ENCODE measurements at places on chromosomes 16 and 17. TPM values are rescaled to one million over a fixed set of nuclear protein-coding genes. Genes with fewer than 3 reads are reported as not detected.

DNA sequence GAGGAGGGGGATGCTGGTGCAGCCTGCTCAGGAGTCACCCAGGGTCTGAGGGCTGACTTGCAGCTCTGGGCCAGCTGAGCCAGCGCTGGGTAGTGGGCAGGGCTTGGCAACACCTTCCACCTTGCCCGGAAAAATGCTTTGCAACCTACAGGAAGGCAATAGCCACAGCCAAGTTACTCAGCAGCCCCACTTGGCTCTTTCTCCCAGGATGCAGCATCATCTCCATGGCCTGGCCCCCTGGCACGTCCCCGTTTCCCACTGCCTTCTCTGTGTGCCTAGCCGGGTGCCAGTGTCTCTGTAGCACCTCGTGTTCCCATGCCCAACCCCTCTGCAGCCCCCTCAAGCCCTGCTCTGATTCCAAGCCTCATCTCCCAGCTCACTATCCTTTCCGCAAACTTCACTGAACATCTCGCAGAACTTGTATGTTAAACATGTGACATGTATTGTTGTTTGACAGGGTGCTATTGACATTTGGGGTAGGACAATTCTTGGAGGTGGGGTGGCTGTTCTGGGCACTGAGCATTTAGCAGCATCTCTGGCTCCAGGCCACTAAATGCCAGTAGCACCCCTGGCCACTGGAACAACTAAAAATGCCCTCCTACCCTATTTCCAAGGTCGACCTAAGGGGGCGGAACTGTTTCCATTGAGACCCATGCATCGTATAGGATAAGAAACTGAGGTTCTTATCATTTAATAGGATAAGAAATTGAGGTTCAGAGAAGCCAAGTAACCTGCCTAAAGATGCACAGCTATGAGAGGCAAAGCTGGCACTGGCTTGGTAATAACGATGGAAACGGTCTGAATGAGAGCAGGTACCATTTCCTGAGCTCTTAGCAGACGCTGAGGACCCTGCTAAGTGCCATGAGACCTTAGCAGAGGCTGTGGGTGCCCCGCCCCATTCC lies 12.2 kb downstream of the DEXI start:
- H3K4me3 ChIP-seq = no peak overlapping the region
- no peaks in the 10 kb centered on the region for H3K36me3 ChIP-seq
- no peaks in the 10 kb centered on the region for H3K4me1 ChIP-seq
- no peaks in the 10 kb centered on the region for H3K27me3 ChIP-seq
- no peak for DNase-seq

DNA sequence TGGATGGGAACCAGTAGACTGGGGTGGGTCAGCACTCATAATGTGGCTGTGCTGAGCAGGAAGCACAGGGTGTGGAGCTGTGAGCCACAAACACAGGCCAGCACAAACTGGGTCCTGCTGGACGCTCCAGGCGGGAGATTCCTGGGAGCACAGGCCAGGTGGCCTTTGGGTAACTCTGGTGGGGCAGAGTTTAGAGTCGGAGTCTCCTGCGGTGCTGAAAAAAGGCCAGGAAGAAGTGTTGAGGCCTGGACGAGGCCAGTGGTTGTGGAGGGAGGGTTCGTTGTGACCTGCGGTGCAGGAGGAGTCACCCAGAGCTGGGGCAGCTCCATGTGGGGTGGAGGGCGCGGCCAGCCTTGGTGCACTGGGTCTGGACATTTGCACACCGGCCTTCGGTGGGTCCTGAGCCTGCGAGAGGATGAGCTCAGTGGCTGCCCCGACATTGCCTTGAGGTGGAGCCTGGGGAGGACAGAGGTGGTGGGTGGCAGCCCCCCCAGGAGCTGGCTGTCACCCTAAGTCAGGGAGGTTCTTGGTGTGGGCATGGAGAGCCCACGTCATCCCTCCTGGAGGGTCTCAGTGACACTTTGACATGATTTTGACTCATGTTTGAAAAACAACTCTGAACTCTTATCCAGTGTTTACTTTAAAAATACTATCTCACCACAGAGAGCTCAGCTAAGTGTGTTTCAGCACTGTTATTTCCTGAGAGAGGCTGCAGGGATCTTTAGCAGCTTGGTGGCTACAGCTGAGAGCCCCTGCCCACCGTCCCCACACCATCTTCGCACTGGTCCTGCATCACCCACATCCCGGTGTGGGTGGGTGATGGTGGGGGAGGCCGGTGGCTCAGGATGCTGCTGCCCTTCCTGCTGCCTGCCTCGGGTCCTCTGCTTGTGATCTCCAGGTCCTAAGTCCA lies 98.7 kb downstream of the NPIPB11 start:
- H3K27ac ChIP-seq = no peak overlapping the region
- peaks cover 8% of the 10 kb centered on the region for H3K4me1 ChIP-seq
- no peak overlapping the region for H3K4me3 ChIP-seq

- H3K27ac ChIP-seq = no peak overlapping the region
- H3K27me3 ChIP-seq = no peaks in the 10 kb centered on the region
Measured at GRCh38 chr16:85539084-85539483, 74.0 kb upstream of the GSE1 start.

GRCh38 chr17:4074831-4075495 lies 67.9 kb downstream of the ZZEF1 start:
- H3K27me3 ChIP-seq = no peaks in the 10 kb centered on the region
- no peak overlapping the region for H3K4me3 ChIP-seq
- H3K36me3 ChIP-seq = peaks cover 27% of the 10 kb centered on the region
- DNase-seq = peak; percentile 70
- H3K27ac ChIP-seq = no peak overlapping the region

DNA sequence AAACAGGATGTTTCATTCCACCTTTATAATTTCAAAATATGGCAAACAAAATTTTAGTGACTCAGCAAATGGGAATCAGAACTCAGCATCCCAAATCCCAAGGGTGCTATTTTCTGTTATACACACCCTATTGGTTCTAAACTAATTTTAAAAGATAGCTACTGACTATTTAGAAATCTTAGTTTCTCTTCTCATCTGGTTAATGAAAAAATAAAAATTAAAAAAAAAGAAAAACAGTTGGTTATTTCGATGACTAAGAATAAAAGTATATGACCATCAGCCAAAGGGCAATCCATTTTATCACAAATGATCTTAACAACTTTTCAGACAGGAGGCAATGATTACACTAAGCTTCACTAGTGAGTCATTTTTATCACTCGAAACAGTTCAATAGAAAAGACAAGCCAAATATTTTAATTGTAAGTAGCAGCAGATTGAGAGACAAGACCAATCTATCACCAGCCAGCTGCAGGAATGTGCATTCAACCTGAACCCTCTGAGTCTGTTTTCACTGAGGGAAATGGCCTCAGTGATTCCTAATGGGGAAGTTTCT lies 15.2 kb downstream of the PHLPP2 start:
- no peak overlapping the region for H3K27ac ChIP-seq
- H3K4me1 ChIP-seq = peaks cover 17% of the 10 kb centered on the region
- peaks cover 4% of the 10 kb centered on the region for H3K36me3 ChIP-seq
- H3K27me3 ChIP-seq = no peaks in the 10 kb centered on the region

GRCh38 chr17:81541123-81541522 lies 11.0 kb downstream of the FAAP100 start:
- H3K4me1 ChIP-seq = peaks cover 28% of the 10 kb centered on the region
- DNase-seq = no peak
- H3K27me3 ChIP-seq = no peaks in the 10 kb centered on the region
- H3K27ac ChIP-seq = no peak overlapping the region

- no peaks in the 10 kb centered on the region for H3K36me3 ChIP-seq
- H3K4me3 ChIP-seq = no peak overlapping the region
- no peaks in the 10 kb centered on the region for H3K27me3 ChIP-seq
- DNase-seq = no peak
- H3K27ac ChIP-seq = no peak overlapping the region
- H3K4me1 ChIP-seq = no peaks in the 10 kb centered on the region
Measured at GRCh38 chr17:63419949-63420867, 25.9 kb downstream of the CYB561 start.

- H3K27ac ChIP-seq = no peak overlapping the region
- no peak for DNase-seq
- H3K27me3 ChIP-seq = no peaks in the 10 kb centered on the region
- H3K4me3 ChIP-seq = no peak overlapping the region
Measured at GRCh38 chr17:65698381-65699061, 137.1 kb upstream of the AXIN2 start.

GRCh38 chr16:3769942-3770341 lies 52.6 kb upstream of the TRAP1 start:
- H3K27me3 ChIP-seq = no peaks in the 10 kb centered on the region
- DNase-seq = no peak
- H3K4me1 ChIP-seq = peaks cover 3% of the 10 kb centered on the region
- no peak overlapping the region for H3K27ac ChIP-seq
- no peak overlapping the region for H3K4me3 ChIP-seq

- H3K36me3 ChIP-seq = no peaks in the 10 kb centered on the region
- no peaks in the 10 kb centered on the region for H3K4me1 ChIP-seq
- no peak for DNase-seq
- H3K27me3 ChIP-seq = peaks cover 27% of the 10 kb centered on the region
- no peak overlapping the region for H3K4me3 ChIP-seq
- no peak overlapping the region for H3K27ac ChIP-seq
Measured at GRCh38 chr16:51938861-51939260, 608.1 kb downstream of the TOX3 start.

DNA sequence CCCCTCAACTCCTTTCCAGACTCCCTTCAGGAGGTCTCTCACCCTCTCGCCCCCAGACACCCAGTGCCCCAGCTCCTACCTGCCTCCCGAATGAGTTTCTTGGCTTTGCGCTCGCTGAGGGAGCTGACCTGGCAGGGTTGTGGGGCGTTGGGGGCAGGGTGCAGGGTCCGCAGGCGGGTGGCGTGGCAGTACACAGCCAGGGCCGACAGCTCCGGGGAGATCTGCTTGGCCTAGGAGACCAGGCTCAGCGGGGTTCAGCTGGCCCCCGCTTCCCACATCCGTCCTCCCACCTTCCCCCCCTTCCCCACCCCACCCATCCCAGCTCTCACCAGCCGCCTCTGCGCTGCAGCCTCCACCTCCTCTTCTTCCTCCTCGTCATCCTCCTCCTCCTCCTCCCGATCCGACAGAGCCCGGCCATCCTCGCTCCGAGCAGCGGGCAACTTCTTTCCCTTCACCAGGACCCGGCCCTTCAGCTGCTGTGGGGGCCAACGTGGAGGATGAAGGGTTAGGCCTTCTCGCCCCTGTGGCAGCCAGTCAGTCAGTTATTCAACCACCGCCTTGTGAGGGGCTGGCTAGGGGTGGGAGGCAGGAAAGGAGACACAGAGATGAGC lies 17.2 kb downstream of the PLCD3 start:
- no peak for DNase-seq
- no peaks in the 10 kb centered on the region for H3K4me1 ChIP-seq
- no peaks in the 10 kb centered on the region for H3K27me3 ChIP-seq
- no peaks in the 10 kb centered on the region for H3K36me3 ChIP-seq

GRCh38 chr17:5027916-5028315 lies 7.3 kb downstream of the SLC52A1 start:
- no peak overlapping the region for H3K4me3 ChIP-seq
- H3K36me3 ChIP-seq = no peaks in the 10 kb centered on the region
- H3K27me3 ChIP-seq = no peaks in the 10 kb centered on the region
- H3K27ac ChIP-seq = no peak overlapping the region
- H3K4me1 ChIP-seq = no peaks in the 10 kb centered on the region

DNA sequence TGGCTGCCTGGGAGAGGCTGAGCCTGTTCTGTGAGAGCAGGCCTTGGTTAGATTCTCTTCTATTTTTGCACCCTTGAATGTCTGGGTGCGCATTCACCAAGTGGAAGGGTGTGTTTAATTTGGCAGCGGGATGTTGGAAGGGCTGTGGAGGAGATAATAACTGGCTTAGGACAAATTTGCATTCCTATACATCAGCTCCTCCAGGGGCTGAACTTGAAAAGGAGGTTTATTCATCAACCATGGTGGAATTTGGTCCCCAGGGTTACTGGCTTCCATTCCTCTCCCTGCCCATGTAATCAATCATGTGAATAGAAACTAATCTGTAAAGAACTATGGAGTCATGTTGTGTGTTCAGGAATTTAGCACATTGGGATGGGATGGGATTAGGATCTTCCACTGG lies 100.2 kb upstream of the FOXF1 start:
- no peaks in the 10 kb centered on the region for H3K27me3 ChIP-seq
- H3K27ac ChIP-seq = no peak overlapping the region
- H3K36me3 ChIP-seq = no peaks in the 10 kb centered on the region

GRCh38 chr17:38879878-38880665 lies 10.2 kb downstream of the LASP1 start:
- peak overlapping the region; percentile 31 for H3K27ac ChIP-seq
- no peaks in the 10 kb centered on the region for H3K27me3 ChIP-seq
- no peak overlapping the region for H3K4me3 ChIP-seq
- DNase-seq = peak; percentile 93
- H3K4me1 ChIP-seq = peaks cover 49% of the 10 kb centered on the region
- 0 out of 2 replicates have a peak, but pooled peaks cover 5% of the 10 kb centered on the region for H3K36me3 ChIP-seq

DNA sequence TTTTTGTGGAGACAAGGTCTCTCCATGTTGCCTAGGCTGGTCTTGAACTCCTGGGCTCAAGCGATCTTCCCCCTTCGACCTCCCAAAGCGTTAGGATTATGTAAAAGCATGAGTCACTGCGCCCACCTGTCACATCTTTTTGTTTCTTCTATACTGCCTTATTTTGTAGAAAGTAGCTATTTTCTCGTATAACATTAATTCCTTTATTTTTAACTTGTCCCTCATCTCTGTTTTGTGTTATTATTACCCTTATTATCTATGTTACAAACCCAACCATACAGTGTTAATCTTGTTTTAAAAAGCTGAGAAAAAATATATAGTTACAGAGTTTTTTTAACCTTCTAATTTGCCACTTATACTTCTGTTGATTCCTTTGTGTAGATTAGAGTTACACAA lies 1.4 kb upstream of the TXNDC11 start:
- H3K36me3 ChIP-seq = peaks cover 6% of the 10 kb centered on the region
- DNase-seq = peak; percentile 47
- no peak overlapping the region for H3K4me3 ChIP-seq

- no peaks in the 10 kb centered on the region for H3K27me3 ChIP-seq
- H3K27ac ChIP-seq = peak within 1 kb of the TSS; percentile 74
- peak; percentile 96 for DNase-seq
- H3K4me3 ChIP-seq = peak within 1 kb of the TSS; percentile 100
Measured at GRCh38 chr17:82418001-82418986, at the start of the genes HEXD and OGFOD3. HEXD (plus strand) TSS chr17:82418347; CDS start chr17:82419800, 1,453 bp downstream. OGFOD3 (minus strand) TSS chr17:82418586; CDS start chr17:82418485, 101 bp downstream.

Gene MRPL10
- 46.7 TPM for total RNA-seq

Gene CACNB1
- total RNA-seq = 8.3 TPM

Gene KRT23
- not detected for total RNA-seq

Gene OR1E2
- 0.42 TPM for total RNA-seq

Gene TBC1D3C
- total RNA-seq = 0.66 TPM

Gene SGCA
- total RNA-seq = 43.2 TPM

Gene COPS3
- total RNA-seq = 395 TPM

Gene SPPL2C
- not detected for total RNA-seq

Gene NPIPB9
- 1.1 TPM for total RNA-seq
